Effector memory CD8-positive, alpha-beta T cell (primary cell): ENCODE measurements at places on chromosomes 12 and 14.

- no peak overlapping the region for H3K27ac ChIP-seq
- peaks cover 13% of the 10 kb centered on the region for H3K27me3 ChIP-seq
- no peaks in the 10 kb centered on the region for H3K4me1 ChIP-seq
- H3K36me3 ChIP-seq = no peaks in the 10 kb centered on the region
These were observed 26.3 kb downstream of the PPM1H start for GRCh38 chr12:62908674-62909073.

DNA sequence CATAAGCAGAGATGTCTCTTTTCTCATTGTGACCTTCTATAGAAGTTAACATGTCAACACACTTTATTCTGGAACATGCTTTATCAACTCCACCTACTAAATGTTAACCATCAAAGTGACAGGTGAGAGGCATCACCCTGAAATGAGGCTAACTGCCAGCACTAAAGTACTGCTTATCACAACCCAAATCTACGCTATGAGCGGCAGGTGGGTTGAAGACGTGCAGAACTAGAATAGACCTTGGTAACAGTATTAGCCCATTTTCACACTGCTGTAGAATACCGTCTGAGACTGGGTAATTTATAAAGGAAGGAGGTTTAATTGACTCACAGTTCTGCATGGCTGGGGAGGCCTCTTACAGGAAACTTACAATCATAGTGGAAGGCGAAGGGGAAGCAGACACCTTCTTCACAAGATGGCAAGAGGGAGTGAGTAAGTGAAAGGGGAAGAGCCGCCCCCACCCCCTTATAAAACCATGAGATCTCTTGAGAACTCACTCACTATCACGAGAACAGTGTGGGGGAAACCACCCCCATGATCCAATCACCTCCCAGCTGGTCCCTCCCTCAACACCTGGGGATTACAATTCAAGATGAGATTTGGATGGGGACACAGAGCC, 359.0 kb downstream of the SEC23A start:
- H3K36me3 ChIP-seq = no peaks in the 10 kb centered on the region
- DNase-seq = no peak
- H3K4me3 ChIP-seq = no peak overlapping the region
- H3K27me3 ChIP-seq = no peaks in the 10 kb centered on the region
- H3K4me1 ChIP-seq = no peaks in the 10 kb centered on the region
- H3K27ac ChIP-seq = no peak overlapping the region

DNA sequence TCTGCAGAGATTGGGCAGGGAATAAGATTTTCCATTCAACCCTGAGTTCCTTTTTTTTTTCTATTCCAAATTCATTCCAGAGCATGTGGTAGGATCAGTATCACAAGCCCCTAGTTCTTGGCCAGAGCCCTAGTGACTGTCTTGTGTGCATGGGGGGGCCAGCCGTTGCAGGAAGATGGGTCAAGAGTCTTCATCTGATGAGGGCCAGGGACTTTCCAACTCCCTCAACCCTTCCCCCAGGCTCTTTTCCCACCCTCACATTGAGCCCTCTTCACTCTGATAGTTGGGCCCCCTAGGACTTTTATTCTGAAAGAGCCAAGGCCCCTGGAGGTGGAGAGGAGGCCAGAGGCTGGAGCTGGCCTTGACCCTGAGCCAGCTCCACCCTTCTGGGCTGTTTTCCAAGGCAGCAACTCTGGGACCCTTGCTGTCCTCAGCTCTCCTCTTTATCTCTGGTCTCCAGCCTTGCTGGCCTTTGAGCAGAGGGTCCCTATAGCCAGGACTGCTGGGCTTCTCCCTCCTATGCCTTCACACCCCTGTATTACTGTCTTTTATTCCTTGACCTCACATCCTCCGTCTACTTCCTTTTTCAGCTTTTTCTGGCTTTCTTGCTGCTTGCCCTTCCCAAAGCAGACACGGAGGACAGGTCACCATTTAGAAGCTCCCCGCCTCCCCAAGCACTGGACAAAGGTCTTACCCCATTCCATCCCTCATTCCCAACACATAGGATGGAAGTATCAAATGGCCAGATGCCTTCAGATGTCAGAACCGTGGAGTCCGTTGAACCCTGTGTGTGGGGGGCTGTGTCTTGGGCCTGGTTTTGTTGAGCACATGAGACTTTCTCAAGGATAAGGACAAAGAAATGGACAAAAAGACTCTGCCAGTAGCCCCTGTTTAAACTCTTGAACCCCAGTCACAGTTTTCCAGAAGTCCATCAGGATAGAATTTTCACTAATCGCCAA, 5.6 kb downstream of the RBP5 start:
- H3K27me3 ChIP-seq = no peaks in the 10 kb centered on the region
- no peaks in the 10 kb centered on the region for H3K4me1 ChIP-seq
- H3K36me3 ChIP-seq = peaks cover 7% of the 10 kb centered on the region
- no peak overlapping the region for H3K27ac ChIP-seq

DNA sequence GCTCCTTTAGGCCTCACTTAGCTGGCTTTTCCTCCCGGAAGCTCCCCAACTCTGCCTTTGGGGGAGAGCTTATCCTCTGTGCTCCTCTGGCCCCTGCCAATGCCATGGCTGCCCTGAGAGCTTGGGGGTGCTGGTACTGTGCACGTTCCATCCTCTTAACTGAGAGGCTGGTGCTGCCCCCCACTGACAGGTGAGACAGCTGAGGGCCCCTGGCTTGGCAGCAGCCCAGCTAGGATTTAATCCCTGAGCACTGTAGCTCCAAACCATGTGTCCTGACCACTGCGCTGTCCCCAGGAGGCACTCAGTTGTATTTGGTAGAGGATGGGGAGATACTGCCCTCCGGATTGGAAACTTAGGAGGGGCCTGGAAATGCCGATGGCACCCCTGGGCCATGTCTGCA, 46.1 kb downstream of the UBE3B start:
- no peaks in the 10 kb centered on the region for H3K27me3 ChIP-seq
- H3K4me1 ChIP-seq = no peaks in the 10 kb centered on the region
- peak overlapping the region; percentile 32 for H3K27ac ChIP-seq
- no peak overlapping the region for H3K4me3 ChIP-seq
- H3K36me3 ChIP-seq = peaks cover 52% of the 10 kb centered on the region
- no peak for DNase-seq

DNA sequence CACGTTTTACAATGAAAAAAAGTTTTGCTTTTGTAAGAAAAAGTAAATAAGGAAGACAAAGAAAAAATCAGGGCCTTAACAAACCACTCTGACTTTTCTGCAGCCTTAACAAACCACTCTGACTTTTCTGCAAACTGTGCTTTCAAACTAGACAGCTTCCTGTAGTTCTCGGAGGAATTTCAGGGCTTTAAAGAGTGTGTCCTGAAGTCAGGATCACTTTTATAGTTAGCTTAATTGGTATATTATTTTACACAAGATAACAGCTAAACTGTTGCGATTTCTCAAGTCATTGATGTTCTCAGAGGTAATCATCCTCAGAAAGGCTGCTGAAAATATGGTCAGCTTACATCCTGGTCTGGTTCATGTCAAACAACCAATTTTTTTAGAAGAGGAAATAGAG, 42.2 kb downstream of the TMEM117 start:
- no peak overlapping the region for H3K4me3 ChIP-seq
- no peaks in the 10 kb centered on the region for H3K27me3 ChIP-seq
- no peak for DNase-seq
- H3K4me1 ChIP-seq = no peaks in the 10 kb centered on the region
- H3K36me3 ChIP-seq = no peaks in the 10 kb centered on the region

DNA sequence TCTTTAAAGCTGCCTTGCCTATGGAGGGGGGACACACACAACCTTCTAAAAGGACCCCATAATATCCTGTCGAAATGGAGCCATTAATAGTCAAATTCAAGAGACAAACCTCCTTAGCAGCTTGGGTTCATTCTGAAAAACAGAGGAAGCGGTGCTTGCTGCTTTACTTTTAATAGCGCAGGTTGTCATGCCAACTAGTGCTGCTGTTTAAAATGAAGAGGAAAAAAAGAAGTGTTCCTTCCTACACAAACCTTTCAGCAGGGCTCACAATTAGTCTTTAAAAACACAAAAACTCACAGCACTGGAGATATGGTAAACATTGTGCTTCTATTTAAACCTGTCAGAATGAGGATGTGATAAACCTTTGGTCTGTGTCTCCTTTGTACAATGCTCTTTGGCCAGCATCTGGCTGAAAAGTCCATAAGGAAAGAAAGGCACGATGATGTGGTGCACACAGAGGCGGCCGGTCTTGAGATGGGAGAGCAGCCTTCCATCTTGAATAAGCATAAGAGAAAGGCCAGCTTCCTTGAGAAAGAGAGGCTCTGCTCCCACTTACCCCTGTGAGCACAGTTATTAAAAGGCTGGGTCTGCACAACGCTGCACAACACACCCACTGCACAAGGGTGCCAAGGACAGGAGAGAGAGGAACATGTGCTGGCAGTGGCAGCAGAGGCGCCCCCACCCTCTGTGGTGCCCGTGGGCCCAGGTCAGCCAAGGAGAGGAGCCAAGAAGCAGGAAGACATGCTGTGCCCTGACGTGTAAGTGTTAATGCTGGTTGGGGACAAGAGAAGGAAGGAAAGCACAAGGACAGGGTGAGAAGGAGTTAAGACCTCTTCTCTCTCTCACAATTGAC, 144.6 kb downstream of the TTC7B start:
- no peaks in the 10 kb centered on the region for H3K36me3 ChIP-seq
- H3K4me1 ChIP-seq = no peaks in the 10 kb centered on the region
- H3K4me3 ChIP-seq = no peak overlapping the region
- no peaks in the 10 kb centered on the region for H3K27me3 ChIP-seq
- H3K27ac ChIP-seq = no peak overlapping the region

DNA sequence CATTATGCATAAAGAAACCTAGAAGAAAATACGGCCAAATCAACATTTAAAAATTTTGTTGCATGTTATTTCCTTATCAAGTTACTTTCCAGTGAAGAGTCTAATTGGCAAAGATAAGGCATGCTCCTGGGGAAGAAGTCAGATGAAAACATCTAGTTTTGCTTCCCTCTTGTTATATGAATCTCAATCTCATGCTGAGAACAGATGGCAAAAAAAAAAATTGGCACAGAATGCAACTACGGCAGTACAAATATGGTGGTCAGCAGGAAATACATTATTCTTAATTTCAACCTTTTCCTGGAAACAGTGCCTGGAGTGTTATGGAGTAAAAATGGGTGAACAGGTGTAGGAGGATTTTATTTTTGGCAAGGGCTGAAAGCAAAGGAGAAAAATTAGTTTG, 32.8 kb downstream of the HECTD4 start:
- H3K27ac ChIP-seq = no peak overlapping the region
- no peak overlapping the region for H3K4me3 ChIP-seq
- H3K36me3 ChIP-seq = peaks cover 6% of the 10 kb centered on the region

GRCh38 chr12:104454997-104455396, 1.8 kb upstream of the CHST11 start:
- H3K4me3 ChIP-seq = peak overlapping the region; percentile 93
- no peak for DNase-seq
- peaks cover 28% of the 10 kb centered on the region for H3K36me3 ChIP-seq
- peaks cover 20% of the 10 kb centered on the region for H3K4me1 ChIP-seq
- H3K27ac ChIP-seq = no peak overlapping the region

DNA sequence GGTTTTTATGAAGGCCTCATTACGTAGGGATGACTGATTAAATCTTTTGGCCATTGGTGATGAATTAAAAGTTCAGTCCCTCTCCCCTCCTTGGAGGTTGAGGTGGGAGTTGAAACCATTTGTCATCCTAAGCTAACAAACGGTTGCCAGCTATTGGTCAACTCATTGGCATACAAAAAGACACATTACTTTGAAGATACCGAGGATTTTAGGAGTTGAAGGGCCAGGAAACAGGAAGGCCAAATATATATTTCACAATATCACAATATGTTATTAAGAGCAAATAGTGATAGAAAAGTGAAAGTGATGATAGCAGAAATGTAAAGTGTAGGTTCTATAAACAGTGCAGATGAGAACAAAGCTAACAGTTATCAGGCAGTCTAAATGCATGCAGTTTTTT, 24.4 kb downstream of the RCOR1 start:
- H3K27ac ChIP-seq = no peak overlapping the region
- no peaks in the 10 kb centered on the region for H3K27me3 ChIP-seq
- DNase-seq = no peak
- peaks cover 14% of the 10 kb centered on the region for H3K36me3 ChIP-seq
- H3K4me1 ChIP-seq = peaks cover 29% of the 10 kb centered on the region

- peaks cover 42% of the 10 kb centered on the region for H3K4me1 ChIP-seq
- H3K4me3 ChIP-seq = peak overlapping the region; percentile 93
- H3K27me3 ChIP-seq = no peaks in the 10 kb centered on the region
- H3K36me3 ChIP-seq = peaks cover 25% of the 10 kb centered on the region
These were observed 415.5 kb downstream of the PCNX1 start for GRCh38 chr14:71322655-71323250.

DNA sequence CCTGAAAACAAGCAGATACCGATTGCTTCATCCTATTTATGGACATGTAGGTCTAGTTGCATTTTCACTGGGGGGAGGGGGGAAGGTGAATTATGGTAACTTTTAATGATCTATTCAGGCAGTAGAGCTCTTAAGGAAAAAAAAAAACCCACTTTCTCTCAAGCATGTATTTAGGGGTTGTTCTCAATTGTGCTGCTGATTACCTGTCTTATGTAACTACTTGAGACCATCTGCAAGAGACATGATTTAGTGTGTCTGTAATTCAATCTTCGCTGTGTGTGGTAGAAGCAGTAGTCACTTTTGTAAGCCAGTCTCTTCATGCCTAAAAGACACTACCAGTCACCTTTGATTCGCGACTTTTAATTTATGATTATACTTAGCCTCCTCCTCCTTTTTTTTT, 8.9 kb downstream of the CALM1 start:
- peaks cover 89% of the 10 kb centered on the region for H3K36me3 ChIP-seq
- H3K4me1 ChIP-seq = peaks cover 37% of the 10 kb centered on the region
- H3K27me3 ChIP-seq = no peaks in the 10 kb centered on the region
- peak overlapping the region; percentile 87 for H3K27ac ChIP-seq
- no peak overlapping the region for H3K4me3 ChIP-seq

DNA sequence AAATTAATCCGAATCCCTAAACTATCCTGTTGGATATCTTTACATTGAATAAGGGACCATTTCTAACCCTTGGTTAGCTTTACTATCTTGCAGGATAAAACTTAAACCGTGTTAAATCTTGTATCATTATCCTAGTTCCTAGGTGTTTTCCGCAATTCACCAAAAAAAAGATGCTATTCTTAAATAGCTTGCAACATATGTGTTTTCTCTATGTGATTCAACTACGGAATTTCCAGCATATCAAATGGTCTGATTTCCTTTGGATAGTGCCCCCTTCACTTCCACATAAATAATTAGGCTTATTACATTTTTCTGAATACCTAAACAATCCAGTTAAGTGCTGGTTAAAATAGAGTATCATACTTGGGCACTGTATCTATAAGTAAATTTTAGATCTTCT, 130.3 kb downstream of the ITPR2 start:
- H3K4me1 ChIP-seq = no peaks in the 10 kb centered on the region
- H3K27me3 ChIP-seq = no peaks in the 10 kb centered on the region
- H3K36me3 ChIP-seq = peaks cover 8% of the 10 kb centered on the region
- no peak overlapping the region for H3K4me3 ChIP-seq

DNA sequence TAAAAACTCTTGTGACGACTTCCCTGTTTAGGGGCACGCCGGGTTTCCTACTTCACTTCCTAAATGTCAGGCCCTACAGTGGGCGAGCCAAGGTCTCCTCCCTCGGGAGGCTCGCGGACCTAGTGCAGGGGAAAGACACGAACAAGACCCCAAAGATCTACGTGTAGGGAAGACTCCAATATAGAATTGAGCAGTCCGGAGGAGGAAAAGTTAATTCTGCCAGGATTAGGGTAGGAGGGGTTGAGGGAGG, 564 bp downstream of the ATXN3 start:
- H3K4me3 ChIP-seq = peak overlapping the region; percentile 92
- peaks cover 7% of the 10 kb centered on the region for H3K36me3 ChIP-seq
- H3K4me1 ChIP-seq = peaks cover 19% of the 10 kb centered on the region
- no peaks in the 10 kb centered on the region for H3K27me3 ChIP-seq

GRCh38 chr12:41186026-41186425, 2.1 kb upstream of the PDZRN4 start:
- no peaks in the 10 kb centered on the region for H3K36me3 ChIP-seq
- no peak overlapping the region for H3K4me3 ChIP-seq
- H3K4me1 ChIP-seq = no peaks in the 10 kb centered on the region
- peaks cover 30% of the 10 kb centered on the region for H3K27me3 ChIP-seq
- no peak overlapping the region for H3K27ac ChIP-seq
